ENCODE measurements at places on chromosomes 7 and 10.

- DNase-seq = no peak
Measured at GRCh38 chr7:106049139-106049752, 62.9 kb downstream of the SYPL1 start.

DNA sequence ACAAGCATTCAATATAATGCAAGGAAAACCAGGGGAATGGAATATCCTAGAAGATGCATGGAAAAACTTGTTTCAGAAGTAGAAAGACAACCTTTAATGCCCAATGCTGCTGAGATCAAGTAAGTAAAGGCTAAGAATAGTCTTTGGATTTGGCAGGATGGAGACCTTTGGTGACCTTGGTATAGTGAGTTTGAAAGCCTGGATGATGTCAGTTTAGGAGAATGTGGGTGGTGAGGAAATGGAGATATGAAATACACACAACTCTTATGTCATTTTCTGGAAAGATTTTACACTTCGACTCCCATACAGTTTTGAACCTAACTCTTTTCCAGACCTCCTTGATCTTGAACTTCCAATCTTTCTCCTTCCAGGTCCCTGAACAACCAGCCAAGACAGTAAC, 185.7 kb downstream of the TFEC start:
- no peak for DNase-seq

DNA sequence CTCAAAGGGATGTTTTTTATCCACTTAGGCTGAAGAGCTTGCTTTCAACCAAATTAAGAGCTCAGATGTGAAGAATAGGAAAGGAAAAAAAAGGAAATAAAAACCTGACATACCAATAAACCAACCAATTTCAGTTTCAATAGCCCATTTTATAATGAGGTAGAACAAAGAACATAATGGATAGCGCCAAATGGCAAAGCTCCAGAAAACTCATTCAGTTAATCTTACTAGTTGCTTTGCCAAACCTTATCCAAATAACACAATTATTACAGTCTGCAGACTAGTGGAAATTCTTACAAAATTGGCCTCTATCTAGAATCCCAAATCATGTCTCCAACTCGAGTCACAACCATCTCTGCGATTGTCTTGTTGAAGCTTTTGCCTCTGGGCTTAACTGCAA, 337.0 kb downstream of the CRPPA start:
- DNase-seq = no peak

- DNase-seq = peak; percentile 30
Measured at GRCh38 chr7:20786779-20787659, at the start of gene SP8. Gene SP8 (minus strand): TSS chr7:20786886. CDS start chr7:20786798, 88 bp downstream.

DNA sequence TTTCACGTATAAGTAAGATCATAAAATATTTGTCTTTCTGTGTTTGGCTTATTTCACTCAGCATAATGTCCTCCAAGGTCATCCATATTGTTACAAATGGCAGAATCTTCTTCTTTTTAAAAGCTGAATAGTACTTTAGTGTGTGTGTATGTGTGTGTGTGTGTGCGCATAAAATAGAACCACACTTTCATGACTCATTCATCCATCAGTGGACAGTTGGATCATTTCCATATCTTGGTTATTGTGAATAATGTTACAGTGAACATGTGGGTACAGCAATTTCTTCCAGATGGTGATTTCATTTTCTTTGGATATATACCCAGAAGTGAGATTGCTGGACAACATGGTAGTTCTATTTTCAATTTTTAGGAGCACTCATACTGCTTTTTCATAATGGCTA, 622.4 kb downstream of the NRG3 start:
- DNase-seq = no peak

DNA sequence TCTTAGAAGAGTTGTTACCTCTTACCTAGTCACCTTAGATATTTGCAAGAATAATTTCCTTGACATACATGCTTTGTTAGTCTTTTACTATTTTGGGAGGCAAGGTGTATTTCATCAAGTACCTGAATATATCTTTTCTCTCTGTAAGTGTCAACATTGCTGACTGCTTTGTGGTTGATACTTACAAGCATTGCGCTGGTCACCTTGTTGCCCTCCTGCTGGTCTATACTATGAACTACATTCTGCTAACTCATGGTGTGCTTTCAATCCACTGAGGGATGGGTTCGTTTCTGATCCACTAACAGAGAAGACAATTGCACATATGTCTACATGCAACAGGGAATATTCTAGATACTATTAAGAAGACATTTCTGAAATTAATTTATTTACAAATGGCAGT, 837.8 kb upstream of the COBL start:
- no peak for DNase-seq

DNA sequence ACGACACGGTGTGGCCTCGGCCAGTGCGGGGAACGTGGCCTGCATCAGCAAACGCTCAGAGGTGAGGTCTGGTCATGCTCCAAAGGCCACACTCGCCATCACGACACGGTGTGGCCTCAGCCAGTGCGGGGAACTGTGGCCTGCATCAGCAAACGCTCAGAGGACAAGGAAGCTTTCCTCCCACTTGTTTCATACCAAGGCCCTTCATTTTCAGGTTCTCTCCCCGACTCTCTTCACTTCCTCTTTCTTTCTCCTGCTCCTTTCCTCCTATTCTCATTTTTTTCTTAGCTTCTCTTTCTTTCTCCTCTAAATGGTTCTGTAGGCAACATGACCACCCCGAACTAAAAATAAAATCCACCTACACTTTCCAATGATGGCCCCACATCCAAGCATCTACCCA, 384.4 kb upstream of the SHH start:
- DNase-seq = no peak

- no peak for DNase-seq
Measured at GRCh38 chr7:33790746-33791145, 114.6 kb upstream of the BMPER start.

GRCh38 chr10:85917601-85918000, 449.0 kb downstream of the GRID1 start:
- no peak for DNase-seq

GRCh38 chr10:85657476-85658113, 709.0 kb downstream of the GRID1 start:
- DNase-seq = no peak

GRCh38 chr7:87202705-87203104, 16.8 kb downstream of the TMEM243 start:
- DNase-seq = no peak

DNA sequence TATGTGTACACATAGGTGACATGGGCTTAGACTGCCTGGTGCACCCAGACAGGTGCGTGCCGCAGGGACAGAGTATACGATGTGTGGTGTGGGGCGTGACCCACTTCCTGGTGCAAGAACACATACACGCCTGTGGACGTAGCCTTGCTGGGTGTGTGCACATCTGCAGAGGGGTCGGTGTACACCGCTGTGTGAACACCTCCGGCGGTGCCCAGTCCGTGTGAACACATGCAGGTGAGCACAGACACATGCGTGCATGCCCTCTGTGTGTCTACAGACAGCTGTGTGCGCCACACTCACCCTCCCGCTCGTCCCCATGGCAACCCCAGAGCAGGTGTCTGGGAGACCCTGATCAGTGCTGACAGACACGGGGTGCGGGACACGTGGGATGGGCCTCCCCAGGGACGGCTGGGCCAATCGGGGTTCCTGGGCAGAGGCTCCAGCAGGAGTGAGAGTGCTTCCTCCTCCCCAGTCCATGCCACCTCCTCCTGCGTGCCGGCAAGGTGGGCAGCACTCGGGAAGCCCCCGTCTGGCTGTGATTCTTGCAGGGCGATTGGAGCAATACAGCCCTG, 23.4 kb downstream of the ELFN1 start:
- no peak for DNase-seq

Measured in NCI-H2029 (cell line).